ENCODE measurements at places on chromosomes 1 and 21.

DNA sequence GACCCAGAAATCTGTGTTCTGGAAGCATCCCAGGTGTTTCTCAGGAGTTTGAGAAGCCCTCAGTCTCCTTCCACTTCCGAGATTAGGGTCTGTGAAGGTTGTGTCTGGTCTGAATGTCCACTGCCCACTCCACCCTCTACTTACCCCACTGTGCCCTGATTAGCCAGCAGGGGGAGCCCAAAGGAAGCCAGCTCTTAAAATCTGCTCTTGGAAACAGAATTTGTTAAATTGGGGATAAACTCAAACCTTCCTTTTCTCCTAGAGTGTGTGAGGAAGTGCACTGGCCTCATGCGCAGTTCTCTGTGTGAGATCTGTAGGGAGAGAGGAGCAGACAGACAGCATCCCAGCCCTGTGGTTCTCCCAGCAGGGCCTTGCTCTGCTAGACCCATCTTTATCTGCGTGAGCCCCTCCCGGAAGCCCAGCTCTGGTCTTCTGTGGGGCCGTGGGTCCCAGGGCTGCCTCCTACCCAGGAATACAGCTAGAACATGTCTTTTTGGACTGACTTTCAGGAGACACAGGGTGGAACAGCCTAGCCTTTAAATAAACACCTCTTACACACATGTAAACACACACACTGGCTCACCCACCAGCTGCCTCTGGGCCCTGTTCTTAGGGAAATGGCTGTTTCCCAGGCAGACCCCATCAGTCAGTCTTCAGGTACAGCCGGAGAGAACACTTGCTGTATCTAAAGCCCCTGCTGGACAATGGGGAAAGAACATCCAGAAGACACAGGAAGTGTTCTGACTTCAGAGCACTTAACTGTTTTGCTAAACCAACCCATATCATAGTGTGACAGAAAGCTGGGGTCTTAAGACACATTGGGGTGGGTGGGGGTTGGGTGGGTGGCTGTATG lies 52.2 kb downstream of the SMYD2 start:
- no peak overlapping the region for H3K27ac ChIP-seq
- H3K4me3 ChIP-seq = no peak overlapping the region
- no peak for DNase-seq

DNA sequence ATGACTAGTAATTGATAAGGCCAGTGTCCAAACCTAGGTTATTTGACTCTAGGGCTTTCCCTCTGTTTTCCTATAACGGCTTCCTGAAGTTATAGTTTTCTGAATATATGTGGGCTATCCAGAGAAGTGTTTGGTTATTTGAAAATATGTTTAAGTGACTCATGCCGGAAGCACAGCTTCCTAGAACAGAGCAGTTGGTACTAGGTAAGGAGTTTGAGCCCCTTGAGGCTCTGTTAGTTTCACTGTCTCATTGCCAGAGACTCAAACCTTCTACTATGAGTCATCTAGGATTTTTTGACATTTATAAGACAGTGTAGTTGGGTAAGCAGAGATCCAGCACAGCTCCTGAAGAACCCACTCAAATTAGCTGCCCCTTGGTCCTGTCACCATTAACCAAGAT lies 27.1 kb upstream of the LEPR start:
- no peaks in the 10 kb centered on the region for H3K4me1 ChIP-seq
- no peak for DNase-seq
- no peaks in the 10 kb centered on the region for H3K36me3 ChIP-seq
- H3K27ac ChIP-seq = no peak overlapping the region

DNA sequence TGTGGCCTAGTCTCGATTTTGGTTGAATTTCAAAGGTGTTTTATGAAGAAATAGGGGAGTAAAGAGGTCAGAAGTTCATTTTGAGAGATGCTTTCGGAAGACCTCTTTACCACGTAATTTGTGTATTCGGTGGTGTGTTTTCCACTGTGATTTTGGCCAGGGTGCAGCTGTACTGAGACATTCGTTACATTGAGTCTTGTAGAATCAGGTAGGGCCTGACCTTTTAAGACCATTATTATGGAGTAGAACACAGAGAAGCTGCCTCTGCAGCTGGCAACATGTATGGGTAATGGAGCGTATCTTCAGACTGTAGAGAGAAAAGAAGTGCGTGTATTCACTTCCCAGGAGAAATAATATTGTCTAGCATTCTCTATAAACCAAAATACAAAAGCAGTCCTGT lies 326.5 kb downstream of the PDE4B start:
- peaks cover 3% of the 10 kb centered on the region for H3K27me3 ChIP-seq
- H3K4me1 ChIP-seq = no peaks in the 10 kb centered on the region
- no peak overlapping the region for H3K4me3 ChIP-seq
- no peak overlapping the region for H3K27ac ChIP-seq

GRCh38 chr1:235060607-235061470 lies 67.8 kb downstream of the TOMM20 start:
- DNase-seq = no peak
- no peaks in the 10 kb centered on the region for H3K27me3 ChIP-seq
- no peak overlapping the region for H3K4me3 ChIP-seq
- H3K4me1 ChIP-seq = peaks cover 24% of the 10 kb centered on the region

DNA sequence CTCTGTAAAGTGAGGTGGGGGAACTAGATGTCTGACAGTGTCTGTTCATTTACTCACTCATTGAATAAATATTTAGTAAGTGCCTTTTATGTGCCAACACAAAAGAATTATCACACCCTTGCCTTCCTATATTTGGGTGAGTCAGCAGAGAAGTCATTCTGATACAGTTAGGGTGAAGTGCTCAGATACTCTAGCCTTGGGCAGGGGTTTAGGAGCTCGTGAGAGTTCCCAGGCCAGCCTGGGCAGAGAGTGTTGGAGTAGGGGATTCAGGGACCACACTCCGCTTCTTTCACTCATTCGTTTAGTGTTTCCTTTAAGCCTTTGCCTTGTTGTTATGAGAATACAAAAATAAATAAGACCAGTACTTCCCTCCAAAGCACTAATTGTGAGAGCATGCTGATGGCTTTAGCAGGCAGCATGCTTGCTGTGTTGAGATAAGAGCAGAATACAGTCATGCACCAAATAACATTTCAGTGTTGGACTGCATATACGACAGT lies 83.9 kb downstream of the DYRK1A start:
- peaks cover 16% of the 10 kb centered on the region for H3K4me1 ChIP-seq
- H3K36me3 ChIP-seq = peaks cover 21% of the 10 kb centered on the region
- no peaks in the 10 kb centered on the region for H3K27me3 ChIP-seq
- H3K27ac ChIP-seq = peak overlapping the region; percentile 11
- DNase-seq = no peak

DNA sequence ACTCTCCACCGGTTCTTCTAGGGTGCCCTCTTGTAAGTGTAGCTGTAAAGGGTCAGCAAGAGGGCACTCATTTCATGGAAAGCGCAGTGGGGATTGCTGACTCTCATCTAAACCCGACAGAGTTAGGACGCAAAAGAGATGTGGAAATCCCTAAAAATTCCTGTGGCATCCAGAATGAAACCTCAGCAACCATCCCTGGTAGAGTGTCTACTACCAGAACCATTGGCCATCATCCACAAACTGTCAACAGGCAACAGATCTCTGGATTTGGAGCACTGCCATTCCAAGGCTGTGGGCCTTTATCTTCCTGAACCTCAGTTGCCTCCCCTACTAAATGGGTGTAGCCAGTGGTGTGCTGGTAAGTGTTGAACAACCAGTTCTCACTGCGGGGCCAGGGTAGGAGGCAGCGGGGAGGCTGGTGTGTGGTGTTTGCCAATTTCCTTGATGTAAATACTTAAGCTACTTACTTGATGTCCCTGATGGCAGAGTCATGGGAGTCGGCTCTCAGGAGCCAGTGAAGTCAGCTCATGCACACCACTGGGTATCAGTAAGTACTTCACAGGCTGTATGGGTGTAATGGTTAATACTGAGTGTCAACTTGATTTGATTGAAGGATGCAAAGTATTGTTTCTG lies 195.8 kb downstream of the KAZN start:
- no peak for DNase-seq
- H3K36me3 ChIP-seq = no peaks in the 10 kb centered on the region
- no peak overlapping the region for H3K27ac ChIP-seq
- H3K27me3 ChIP-seq = no peaks in the 10 kb centered on the region
- H3K4me3 ChIP-seq = no peak overlapping the region

DNA sequence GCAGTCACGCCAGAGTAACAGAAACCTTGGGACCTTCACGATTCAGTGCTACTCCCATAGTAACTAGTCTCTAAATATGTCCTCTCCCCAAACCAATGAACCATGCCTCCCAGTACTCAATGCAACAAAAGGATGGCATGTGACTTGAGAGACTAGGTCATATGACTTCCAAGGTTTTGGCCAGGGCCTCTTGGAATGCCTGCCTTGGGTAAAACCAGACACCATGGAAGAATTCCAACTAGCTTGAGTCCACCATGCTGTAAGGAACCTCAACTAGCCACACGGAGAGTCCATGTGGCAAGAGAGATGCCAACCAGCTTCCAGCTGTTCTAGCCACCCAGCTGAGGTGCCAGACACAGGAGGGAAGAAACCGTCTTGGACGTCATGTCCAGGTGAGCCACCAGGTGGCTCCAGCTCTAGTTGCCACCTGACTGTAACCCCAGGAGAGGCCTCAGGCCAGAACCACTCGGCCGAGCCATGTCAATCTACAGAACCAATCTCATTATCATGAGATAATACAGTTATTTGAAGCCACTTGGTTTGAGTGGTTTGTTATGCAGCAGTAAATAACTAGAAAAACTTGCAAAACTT lies 115.0 kb downstream of the SYF2 start:
- H3K4me3 ChIP-seq = no peak overlapping the region
- no peak for DNase-seq
- H3K4me1 ChIP-seq = no peaks in the 10 kb centered on the region

DNA sequence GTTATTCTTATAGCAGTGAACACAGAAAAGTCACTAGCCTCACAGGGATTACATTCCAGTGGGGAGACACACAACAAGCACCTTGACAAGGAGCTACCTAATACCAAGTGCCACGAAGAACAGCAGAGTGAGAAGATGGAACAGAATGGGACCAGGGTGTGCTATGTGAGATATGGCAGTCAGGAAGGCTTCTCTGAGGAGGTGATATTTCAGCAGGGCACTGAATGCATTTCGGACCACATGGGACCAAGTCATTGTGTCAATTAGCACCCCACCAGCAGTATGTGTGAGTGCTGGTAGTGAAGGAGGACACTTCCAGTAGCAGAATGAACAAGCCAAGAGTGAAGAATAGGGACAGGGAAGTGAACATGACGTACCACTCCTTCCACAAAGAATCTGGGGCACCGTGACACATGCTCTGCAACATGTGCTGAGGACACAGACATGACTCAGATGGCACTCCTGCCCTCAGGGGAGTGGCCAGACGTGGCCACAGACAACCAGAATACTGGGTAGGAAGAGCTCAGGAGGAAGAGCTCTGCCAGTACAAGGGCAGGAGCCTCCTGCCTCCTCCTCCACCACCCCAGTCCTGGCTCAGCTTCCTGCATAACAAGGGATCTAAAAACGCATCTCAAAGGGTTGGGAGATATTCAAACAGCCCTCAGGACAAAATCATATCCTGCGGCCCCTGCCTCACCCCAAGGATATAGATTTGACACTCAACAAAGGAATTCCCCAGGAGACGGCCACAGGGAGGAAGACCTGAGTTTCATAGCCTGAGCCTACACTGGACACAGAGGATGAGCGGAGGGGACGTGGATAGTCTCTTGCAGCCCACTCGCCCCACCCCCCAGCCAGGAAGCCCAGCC lies 102.5 kb downstream of the TRABD2B start:
- peak overlapping the region; percentile 37 for H3K27ac ChIP-seq
- H3K27me3 ChIP-seq = no peaks in the 10 kb centered on the region
- no peaks in the 10 kb centered on the region for H3K36me3 ChIP-seq
- H3K4me1 ChIP-seq = peaks cover 12% of the 10 kb centered on the region
- H3K4me3 ChIP-seq = no peak overlapping the region

- no peaks in the 10 kb centered on the region for H3K36me3 ChIP-seq
- H3K4me3 ChIP-seq = no peak overlapping the region
Observed at GRCh38 chr1:209456878-209457277, 126.6 kb upstream of the CAMK1G start.

GRCh38 chr21:28464095-28464494 lies 528.6 kb downstream of the LTN1 start:
- no peaks in the 10 kb centered on the region for H3K27me3 ChIP-seq
- DNase-seq = no peak
- H3K27ac ChIP-seq = no peak overlapping the region

DNA sequence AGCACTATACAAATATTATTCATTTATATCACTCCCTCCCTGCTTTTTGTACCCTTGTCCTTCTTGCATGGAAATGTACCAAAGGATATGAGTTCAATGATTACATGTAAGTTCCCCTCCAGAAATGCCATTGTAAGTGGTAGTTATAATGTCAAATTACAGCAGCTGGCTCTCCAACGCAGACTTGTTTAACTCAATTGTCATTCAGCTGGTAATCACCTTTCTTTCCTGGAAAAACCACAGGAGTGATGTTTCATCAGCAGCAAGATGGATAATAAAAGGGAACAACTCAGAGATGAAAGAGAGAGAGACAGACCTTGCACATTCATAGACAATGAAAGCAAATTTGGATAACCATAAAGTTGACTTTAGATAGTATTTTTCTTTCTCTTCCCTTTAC lies 578.6 kb upstream of the PBX1 start:
- no peak overlapping the region for H3K27ac ChIP-seq
- H3K27me3 ChIP-seq = no peaks in the 10 kb centered on the region
- H3K36me3 ChIP-seq = no peaks in the 10 kb centered on the region
- H3K4me3 ChIP-seq = no peak overlapping the region
- no peaks in the 10 kb centered on the region for H3K4me1 ChIP-seq
- DNase-seq = no peak

- no peaks in the 10 kb centered on the region for H3K27me3 ChIP-seq
- no peaks in the 10 kb centered on the region for H3K36me3 ChIP-seq
- no peak overlapping the region for H3K4me3 ChIP-seq
- H3K4me1 ChIP-seq = peaks cover 1% of the 10 kb centered on the region
- no peak for DNase-seq
Observed at GRCh38 chr1:152442301-152442700, 28.2 kb upstream of the CRNN start.

- H3K36me3 ChIP-seq = no peaks in the 10 kb centered on the region
- H3K27ac ChIP-seq = no peak overlapping the region
- DNase-seq = no peak
Observed at GRCh38 chr1:53395671-53396215, 63.5 kb upstream of the DMRTB1 start.

DNA sequence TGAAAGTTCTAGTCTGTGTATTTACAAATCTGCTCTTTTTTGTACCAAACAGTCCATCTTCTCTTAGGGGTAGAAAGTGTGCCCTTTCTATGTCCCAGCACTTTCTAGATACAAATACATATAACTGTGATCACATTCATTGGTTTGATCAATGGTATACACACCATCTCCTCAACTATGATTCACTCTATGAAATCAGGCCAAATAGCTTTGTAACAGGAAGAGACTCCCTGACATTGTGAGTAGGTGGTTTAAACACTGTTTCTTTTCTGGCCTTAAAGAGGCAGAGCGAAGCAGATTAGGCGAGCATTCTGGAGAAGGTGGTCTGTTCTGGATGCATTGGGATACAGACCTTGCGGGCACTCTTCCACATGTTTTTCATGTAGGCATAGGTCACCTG lies 39.3 kb upstream of the EXOSC10 start:
- H3K4me1 ChIP-seq = peaks cover 28% of the 10 kb centered on the region
- peaks cover 49% of the 10 kb centered on the region for H3K36me3 ChIP-seq

GRCh38 chr1:224535641-224536040 lies 80.5 kb upstream of the CNIH3 start:
- no peak for DNase-seq
- H3K36me3 ChIP-seq = no peaks in the 10 kb centered on the region
- no peaks in the 10 kb centered on the region for H3K4me1 ChIP-seq
- H3K27me3 ChIP-seq = no peaks in the 10 kb centered on the region
- H3K4me3 ChIP-seq = no peak overlapping the region
- no peak overlapping the region for H3K27ac ChIP-seq

GRCh38 chr1:36211841-36212240 lies 12.4 kb upstream of the THRAP3 start:
- no peak overlapping the region for H3K4me3 ChIP-seq
- DNase-seq = no peak
- H3K27ac ChIP-seq = no peak overlapping the region
- no peaks in the 10 kb centered on the region for H3K36me3 ChIP-seq
- H3K4me1 ChIP-seq = no peaks in the 10 kb centered on the region

Measured in RWPE2 (cell line).